Epithelial cell of esophagus (primary cell): ENCODE measurements at places on chromosomes 2 and 18.

DNA sequence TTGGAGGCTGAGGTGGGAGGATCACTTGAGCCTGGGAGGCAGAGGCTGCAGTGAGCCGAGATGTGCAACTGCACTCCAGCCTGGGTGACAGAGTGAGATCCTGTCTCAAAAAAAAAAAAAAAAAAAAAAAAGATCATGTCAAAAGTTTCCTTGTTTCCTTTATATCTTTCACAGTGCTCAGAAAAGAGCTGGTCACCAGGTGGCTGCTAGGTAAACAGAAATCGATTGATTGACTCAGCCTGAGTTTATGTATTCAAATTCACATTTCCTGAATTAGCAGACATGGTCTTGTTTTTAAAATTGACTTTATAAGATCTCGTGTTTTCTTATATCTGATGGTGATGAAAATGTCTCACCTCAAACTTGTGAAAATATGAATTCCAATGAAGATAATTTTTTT is 261.8 kb upstream of the FANCL start:
- DNase-seq = no peak

- DNase-seq = no peak
Measured at GRCh38 chr2:73053316-73054114, 18.0 kb downstream of the SFXN5 start.

DNA sequence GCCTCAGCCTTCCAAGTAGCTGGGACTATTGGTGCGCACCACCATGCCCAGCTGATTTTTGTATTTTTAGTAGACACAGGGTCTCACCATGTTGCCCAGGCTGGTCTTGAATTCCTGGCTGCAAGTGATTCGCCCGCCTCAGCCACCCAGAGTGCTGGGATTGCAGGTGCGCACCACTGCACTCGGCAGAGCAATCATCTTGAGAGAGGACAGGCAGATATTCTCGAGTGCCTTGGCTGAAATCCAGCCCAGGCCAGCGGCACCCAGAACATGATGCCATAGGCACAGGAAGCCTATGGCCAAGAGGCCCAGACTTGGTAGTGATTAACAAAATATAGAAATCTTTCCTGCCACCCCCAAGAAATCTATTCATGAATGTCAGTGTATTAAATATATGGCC is 58.0 kb upstream of the PEX13 start:
- no peak for DNase-seq

DNA sequence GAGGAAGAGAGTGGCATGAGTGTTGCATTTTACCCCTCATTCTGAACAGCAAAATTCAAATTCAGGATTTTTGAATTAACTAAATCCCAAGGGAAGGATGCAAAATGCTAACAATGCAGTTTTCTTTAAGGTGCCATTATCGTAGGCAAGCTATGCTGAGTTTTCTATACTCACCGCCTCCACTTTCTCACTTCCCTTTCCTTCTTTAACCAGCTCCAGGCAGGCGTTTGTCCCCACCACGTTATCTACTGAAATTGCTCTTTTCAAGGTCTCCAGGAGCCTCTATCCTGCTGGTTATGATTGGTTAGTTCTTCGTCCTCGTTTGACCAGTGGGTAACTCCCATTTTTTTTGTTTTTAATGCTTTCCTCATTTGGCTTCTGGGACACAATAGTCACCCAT is 1.8 kb upstream of the CPO start:
- DNase-seq = no peak

GRCh38 chr2:208674919-208675318 is 268.3 kb downstream of the PTH2R start:
- DNase-seq = no peak

- DNase-seq = no peak
Measured at GRCh38 chr2:52563151-52563550, 1204.5 kb upstream of the CHAC2 start.

DNA sequence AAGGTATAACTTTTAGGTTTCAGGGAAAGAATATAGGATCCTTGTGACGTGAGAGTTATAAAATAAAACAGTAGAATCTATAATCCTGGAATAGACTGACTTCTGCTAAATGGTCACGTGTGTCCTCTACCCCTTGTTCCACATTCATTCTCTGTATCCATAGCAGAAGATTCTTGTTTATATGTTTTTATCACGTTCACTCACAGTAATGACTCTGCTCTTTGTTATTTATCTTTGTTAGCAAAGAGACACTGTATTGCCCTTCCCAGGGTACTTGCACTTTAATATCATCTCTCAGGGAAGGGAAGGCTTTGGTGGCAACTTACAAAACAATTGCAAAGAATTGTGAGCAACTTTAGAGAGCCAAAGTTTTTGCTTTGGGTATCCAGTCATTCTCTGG is 206.2 kb upstream of the LRRTM1 start:
- DNase-seq = no peak

DNA sequence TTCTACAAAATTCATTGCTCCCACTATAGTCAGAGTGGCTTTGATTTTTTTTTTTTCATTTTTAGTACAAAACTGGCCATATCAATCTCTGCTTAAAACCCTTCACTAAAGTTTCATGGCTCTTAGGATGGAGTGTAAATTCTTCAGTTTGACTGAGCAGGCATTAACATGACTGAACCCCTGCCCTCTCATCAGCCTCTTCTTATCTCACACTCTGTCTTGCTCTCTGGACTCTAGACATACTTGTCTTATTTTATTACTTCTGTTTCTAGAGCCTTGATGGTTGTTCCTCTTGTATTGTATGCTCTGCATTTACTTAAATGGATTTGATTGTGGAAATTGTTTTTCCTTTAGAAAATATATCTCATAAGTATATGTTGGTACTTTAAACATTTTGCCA is 272.4 kb downstream of the DCC start:
- DNase-seq = no peak

- DNase-seq = no peak
Measured at GRCh38 chr2:109188496-109188890, 59.5 kb downstream of the SH3RF3 start.

- no peak for DNase-seq
Measured at GRCh38 chr2:240162939-240163714, 22.7 kb upstream of the OTOS start.

DNA sequence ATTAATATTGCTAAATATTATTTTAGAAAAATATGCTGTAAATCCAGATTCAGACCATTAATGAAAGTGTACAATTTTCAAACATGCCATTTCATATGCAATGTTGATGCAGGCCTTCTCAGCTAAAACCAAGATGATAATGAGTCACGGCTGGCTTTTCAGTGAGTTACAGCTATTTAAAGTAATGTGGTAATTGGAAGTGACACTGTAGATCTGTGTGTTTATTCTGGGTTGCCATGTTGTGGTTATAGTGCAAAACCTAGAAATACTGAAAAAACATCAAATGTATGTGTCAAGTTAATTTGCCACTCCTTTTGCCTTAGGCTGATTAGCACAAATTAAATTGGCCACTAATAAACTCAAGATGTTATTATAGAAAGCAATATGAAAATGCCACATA is 506.6 kb downstream of the ERBB4 start:
- DNase-seq = peak; percentile 61

GRCh38 chr18:6059551-6059950 is 164.2 kb upstream of the TMEM200C start:
- no peak for DNase-seq

DNA sequence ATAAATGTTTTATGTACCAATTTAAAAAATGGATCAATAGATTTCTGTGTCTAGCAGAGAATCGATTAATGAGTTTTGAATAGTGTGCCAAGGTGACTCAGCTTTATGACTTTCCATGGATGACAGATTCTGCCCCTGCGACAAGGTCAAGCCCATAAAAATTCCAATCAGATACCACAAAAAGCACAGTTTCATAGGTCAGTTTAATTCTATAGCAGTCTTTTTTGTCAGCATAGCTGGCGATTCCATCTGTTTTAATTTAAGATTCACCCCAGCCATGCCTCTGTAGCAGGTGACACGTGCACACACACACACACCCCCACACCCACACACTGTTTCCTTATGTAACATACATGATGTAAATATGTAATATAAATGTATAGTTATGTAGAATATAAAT is 28.9 kb downstream of the RAB31 start:
- no peak for DNase-seq

DNA sequence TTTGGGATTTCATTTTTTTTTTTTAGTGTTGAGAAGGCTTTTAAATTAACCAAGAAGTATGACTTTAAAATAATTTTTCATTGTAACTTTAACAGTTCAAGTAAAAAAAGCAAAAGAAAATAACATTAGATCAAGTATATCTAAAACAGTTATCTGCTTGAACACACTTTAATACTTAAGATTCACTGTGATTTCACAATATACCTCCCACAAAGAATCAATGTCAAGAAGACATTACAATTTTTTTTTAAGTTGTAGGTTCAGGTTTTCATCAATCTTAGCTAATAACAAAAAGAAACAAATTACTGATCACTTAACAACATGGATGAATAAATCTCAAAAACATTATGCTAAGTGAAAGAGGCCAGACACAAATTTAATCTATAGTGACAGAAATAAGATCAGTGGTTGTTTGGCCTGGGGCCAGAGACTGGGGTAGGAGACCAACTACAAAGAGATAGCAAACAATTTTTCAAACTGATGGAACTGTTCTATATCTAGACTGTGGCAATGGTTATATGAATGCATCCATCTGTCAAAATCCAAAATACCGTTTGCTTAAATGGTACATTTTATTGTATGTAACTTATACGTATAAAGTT is 74.8 kb upstream of the FRZB start:
- no peak for DNase-seq

GRCh38 chr2:199659207-199659606 is 191.8 kb downstream of the FTCDNL1 start:
- DNase-seq = no peak

- DNase-seq = peak; percentile 15
Measured at GRCh38 chr18:79068341-79068936, 755 bp upstream of the ATP9B start.

GRCh38 chr2:86477349-86477748 is 36.2 kb downstream of the KDM3A start:
- peak; percentile 23 for DNase-seq

DNA sequence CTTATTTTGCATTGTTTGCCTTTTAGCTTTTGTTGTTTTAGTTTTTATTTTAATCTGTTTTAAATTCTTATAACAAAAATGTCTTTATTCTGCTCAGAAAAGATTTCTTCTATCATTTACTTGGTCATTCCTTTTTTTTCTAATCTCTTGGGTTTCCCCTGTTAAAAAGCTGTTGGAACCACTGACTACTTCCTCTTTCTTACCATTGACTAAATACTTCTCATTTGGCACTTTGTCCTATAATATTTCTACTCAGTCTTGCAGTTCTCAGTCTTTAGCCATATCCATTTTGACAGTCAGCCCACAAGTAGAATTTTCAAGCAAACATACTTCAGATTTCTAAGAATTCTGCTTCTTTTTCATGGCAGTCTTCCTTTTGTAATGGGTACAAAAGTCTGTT is 567.2 kb downstream of the SATB2 start:
- DNase-seq = no peak

DNA sequence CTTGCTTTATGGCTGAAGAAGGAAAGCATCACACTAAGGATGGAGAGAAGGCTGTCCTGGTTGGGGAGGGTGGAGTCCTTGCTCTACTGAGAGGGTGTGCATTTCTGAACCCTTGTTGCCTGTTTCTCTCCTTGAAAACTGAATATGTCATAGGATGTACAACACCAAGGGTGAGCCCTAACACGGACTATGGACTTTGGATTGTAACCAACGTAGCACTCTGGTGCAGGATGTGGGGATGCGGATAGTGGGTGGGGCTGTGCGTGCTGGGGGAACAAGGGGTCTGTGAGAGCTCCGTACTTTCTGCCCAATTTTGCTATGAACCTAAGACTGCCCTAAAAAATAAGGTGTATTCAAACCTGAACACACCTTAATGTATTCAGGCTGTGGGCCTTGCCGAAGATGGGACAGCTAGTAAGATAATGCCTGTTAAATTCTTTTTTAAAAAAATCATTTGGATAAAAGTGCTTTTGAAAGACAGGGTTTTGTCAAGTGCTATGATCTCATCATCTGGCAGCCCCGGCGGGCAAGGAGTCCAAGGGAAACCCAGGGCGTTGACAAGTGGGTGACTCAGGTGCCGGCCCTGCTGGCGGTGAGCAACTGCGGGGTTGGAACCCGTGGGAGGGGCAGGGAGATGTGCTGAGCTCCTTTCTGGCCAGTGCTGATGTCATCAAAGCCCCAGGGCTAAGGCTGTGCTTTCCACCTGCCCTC is 54.0 kb downstream of the GATA6 start:
- DNase-seq = peak; percentile 100

- no peak for DNase-seq
Measured at GRCh38 chr2:186664385-186665043, 29.3 kb upstream of the FAM171B start.

DNA sequence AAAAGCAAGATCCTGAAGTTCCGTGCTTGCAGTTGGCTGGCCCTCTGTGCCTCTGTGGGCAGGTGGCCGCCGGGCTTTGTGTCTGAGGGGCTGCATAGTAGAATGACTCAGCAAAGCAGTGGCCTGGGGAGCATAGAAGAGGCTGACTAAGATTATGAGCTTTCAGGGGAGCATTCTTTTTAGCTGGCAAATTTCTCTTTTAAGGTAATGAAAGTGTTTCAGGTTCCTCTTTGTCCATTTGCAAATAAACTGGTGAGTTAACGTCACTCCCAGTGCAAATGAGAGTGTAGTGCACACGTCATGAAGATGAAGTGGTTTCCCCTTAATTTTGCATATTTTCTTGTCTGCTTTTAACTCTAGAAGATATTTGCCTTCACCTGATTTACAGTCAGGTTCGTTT is 98.6 kb downstream of the BCL2L11 start:
- DNase-seq = no peak
